ENCODE measurements at places on chromosomes 13 and 19.

DNA sequence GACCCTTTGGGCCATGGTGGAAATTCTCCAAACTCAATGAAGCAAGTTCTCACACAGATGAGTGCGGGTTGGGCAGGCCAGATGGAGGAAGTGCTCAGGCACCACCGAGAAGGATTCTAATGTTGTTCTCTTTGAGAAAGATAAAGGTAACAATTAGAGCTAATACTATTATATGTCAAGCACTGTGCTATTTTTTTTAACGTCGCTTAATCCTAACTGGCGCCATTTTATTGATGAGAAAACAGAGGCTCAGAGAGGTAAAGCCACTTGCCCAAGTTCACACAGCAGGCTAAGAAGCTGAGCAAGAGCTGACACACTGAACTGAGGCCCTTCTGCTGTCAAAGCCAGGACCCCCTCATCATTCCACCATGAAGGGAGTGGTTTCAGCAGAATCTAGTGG, 1.0 kb downstream of the FBL start:
- DNase-seq: no peak

DNA sequence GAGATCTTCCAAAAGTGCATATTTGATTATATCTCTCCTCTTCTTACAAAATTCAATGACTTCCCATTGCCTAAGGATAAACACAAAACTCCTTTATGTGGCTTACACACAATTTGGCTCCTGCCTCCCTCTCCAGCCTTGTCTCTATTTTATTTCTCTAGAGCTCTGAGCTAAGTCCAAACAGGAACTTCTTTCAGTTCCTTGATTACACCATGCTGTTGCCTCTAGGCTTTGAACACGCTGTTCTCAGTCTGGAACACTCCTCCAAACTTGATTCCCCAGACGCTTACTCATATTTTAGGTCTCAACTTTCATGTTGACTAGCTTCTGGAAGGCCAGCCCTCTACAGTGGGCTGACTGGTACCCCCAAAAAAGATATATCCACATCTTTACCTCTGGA, 258.5 kb downstream of the COG6 start:
- DNase-seq: no peak

- DNase-seq: no peak
Measured at GRCh38 chr19:18453269-18454024, 15.5 kb upstream of the ISYNA1 start.

DNA sequence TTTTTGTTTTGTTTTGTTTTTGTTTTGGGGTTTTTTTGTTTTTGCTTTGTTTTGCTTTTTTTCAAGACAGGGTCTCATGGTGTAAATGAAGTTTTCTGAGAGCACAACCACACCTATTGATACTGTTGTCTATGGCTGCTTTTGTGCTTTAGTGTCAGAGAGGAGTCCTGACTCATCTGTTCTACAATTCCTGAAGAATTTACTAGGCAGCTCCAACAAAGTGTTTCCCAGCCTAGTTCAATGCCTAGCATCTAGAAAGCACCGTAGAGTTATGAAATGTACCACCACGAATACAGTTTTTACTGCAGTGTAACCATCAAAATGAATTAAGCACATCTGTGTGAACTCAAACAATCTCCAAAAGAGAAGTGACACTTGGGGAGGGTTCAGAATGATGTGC, 21.2 kb downstream of the SAFB start:
- DNase-seq: no peak

DNA sequence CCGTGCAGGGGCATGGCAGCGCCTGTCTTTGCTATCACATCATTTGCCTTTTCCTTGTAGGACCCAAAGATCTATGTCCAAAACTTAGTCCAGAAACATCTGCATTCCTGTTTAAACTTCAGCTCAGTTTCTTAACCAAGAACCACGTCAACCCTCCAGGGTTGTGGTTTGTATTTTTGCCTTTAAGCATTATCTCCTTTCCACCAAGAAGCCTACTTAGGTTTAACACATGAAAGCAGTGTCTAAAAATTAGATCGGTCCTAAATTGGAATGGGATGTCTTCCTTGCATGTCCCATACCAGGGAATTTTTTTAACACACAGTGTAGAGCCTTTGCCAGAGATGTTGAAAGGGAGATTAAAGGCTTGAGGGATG, 38.8 kb downstream of the DHRS12 start:
- no peak for DNase-seq

- no peak for DNase-seq
Measured at GRCh38 chr13:114059428-114059827, 73.0 kb downstream of the RASA3 start.

GRCh38 chr19:36060430-36060829, 5.7 kb downstream of the WDR62 start:
- DNase-seq: no peak

DNA sequence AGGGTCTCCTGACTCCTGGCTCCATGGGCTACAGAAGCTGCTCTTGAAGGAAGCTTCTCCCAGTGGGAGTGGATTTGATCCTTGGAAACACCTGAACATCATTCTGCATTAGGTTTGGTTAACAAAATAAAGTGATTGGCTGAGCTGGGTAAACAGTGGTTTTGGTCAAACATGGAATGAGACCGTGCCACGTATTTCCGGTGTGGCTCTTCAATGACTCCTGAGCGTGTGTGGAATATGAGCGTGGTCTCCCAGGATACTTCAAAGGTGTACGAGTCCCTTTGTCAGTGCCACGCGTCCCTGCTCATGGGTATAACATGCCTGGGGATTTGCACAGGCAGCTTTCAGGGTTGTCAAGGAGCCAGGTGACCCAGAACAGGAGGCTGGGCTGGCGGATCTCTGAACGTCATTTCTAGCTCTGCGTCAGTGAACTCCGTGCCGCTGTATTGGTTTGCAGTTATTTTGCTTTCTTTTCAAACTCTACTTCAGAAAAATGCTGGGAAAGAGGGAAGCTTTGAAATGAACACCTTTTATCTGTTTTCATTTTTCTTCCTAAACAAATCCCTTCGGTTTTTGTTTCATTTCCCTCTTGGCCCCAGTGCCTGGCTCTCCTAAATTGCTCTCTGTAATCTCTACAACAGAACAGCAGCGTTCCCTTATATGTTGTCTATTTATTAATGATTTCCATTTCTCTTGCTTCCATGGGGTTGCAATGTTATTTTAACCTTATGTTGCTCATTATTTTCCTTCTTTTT, 26.3 kb upstream of the GJB6 start:
- no peak for DNase-seq

GRCh38 chr13:77506874-77507273, 28.6 kb upstream of the SCEL start:
- DNase-seq: no peak

- no peak for DNase-seq
Measured at GRCh38 chr13:74301258-74301935, 167.2 kb upstream of the KLF12 start.

DNA sequence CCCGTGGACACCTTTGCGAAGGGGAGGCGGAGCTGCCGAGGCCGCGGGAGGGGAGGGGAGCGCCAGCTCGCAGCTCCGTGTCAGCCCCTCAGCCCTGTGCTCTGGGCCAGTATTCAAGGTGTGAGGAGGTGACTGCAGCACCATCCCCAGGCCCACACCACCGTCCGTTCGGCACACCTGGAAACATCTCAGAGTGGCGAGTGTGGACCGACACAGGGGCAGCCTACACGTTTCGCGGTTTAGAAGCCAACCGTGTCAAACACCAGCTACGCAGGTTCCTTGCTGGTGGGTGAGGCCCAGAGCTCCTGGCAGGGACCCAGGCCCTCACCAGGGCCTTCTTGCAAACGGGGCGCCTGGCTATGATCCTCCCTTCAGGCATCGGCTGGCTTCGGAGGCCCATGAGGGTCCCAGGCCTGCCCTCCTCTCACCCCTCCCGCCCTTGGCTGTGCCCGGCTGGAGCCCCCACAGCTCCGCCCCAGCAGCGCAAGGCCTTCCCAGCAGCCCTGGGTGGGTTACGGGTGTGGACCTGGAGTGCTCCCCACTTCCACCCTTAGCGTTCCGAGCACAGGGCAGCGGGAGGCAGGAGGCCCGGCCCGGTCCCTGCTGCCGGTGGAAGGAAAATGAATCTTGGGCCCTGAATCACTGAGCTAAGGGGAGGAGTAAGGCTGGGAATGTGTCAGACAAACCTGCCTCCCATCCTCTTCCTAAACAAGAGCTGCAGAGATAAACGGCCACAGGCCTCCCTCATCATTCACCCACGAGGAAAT, 1.2 kb downstream of the C13orf46 start:
- no peak for DNase-seq

- no peak for DNase-seq
Measured at GRCh38 chr13:109332506-109333499, 453.6 kb downstream of the IRS2 start.

GRCh38 chr19:51749979-51750378, 1.7 kb downstream of the FPR1 start:
- no peak for DNase-seq

DNA sequence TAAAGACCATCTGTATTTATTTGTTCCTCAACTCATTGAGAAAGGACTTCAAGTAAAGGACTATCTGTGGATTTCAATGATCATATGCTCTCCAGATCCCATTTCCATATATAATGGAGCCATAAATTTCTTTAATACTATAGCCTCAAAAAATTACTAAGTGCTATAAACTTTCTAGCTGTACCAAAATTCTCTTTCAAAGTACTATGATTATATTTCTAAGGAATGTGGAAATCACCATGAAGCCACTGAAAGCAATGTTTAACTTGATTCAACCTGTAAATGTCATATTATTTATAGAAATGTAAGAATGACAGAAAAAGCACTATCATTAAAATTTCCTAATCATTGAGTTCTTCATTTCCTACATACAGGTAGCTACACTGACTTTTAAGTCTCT, 20.7 kb downstream of the TBC1D4 start:
- no peak for DNase-seq

DNA sequence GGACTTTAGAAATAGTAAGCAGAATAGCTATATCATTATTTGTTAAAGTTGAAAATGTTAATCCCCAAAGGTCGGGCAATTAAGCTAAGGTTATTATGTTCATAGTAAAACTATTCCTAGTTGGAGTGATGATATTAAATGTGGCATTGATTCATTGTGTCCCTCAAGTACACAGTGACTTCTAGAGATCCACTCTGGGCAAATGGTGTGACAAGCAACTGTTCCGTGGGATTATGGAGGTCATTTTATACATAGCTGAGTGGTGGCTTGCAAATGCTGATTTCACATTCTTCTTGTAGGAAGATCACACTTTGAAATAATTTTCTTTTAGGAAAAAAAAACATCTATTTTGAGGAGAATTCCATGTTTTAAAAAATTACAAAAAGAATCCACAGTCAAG, 317.8 kb downstream of the ATP8A2 start:
- DNase-seq: no peak

DNA sequence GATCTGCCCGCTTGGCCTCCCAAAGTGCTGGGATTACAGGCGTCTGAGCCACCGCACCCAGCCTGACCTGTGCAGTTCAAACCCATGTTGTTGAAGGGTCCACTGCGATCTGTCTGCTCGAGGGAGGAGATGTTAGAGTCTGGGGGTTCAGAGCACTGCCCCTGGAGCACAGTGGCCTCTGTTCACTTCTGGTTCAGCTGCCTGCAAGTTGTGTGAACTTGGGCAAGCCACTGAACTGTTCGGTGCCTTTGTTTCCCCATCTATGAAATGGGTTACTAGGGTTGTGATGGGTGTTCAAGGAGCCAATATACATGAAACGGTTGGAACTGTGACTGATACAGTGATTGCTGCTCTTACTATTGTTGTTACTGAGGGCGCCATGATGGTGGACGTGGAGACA, 1.7 kb downstream of the PLIN5 start:
- no peak for DNase-seq

DNA sequence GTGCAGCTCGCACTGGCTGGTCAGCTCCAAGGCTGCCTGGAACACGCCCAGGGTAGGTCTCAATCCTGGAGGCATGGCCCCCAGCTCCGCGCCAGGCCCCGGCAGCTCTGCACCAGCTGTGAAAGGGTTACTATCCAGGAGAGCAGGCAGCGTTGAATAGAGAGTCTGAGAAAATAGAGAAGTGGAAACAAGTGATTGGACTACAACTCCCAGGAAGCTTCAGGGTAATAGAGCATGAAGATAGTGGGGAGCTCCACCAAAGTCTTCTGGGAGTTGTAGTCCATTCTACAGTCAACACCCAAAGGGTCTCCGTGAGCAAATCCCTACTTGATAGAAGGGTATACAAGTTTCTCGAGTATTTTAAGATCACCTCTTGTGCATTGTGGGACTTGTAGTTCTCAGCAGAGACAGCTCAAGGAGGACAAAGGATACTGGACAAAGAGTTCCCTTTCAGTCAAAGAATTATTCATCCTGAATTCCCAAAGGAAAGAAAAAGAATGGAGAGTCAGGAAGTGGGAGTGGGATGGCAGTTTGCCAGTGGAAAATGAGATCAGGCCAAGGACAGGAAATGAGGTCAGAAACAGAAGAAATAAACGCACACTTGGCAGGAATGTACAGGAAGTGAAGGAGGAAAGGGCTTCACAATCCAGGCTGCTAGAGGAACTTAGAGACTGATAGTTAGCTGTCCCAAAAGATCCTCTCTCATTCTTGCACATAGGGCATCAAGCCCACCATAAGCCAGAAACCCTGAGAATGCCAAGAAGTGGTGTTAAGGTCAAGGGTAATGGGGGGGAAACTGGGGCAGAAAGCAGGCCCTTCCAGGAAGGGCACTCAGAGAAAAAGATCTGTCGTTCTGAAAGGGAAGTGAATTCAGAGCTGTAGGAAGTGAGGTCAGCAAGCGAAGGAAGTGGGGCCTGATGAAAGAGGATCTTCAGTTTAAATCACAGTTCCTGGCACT, 5.5 kb upstream of the MAMSTR start:
- peak; percentile 23 for DNase-seq

DNA sequence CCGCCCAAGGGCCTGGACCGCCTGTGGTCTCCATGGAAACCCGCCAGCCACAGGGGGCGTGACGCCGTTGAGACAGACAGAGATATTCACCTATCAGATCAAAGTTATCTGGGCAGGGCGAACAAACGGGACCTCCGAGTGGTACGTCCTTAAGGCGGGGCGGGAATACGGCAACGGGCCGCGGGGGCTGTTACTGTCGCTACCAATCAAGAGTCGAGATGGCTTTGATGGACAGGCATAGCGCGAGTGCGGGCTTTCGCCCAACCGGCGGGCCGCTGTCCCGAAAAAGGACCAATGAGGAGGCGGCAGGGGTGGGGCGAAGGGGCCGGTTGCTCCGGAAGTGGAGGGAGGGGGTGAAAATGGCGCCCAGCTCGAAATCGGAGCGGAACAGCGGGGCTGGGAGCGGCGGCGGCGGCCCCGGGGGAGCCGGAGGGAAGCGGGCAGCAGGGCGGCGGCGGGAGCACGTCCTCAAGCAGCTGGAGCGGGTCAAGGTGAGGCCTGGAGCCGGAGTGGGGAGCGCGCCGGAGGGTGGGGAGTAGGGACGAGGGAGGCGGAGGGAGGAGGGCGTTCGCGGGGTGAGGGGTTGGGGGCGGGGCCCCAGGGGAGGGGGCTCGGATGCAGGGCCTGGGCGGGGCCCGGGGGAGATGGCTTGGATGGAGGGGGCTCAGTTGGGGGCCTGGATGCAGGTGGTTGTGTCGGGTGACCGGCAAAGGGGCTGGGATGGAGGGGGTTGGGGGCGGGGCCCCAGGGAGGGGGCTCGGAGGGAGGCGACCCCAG, at the start of gene DCAF15:
Gene DCAF15 (plus strand): TSS at position 356 of the 777 bp plus-strand sequence. CDS start 4 bp downstream, at position 360.
- DNase-seq: peak; percentile 99

- DNase-seq: no peak
Measured at GRCh38 chr13:44273991-44274770, 99.4 kb upstream of the SERP2 start.
